ENCODE measurements at places on chromosomes 4 and X.

- DNase-seq = no peak
Observed at GRCh38 chrX:20317873-20318272, 51.2 kb upstream of the RPS6KA3 start.

DNA sequence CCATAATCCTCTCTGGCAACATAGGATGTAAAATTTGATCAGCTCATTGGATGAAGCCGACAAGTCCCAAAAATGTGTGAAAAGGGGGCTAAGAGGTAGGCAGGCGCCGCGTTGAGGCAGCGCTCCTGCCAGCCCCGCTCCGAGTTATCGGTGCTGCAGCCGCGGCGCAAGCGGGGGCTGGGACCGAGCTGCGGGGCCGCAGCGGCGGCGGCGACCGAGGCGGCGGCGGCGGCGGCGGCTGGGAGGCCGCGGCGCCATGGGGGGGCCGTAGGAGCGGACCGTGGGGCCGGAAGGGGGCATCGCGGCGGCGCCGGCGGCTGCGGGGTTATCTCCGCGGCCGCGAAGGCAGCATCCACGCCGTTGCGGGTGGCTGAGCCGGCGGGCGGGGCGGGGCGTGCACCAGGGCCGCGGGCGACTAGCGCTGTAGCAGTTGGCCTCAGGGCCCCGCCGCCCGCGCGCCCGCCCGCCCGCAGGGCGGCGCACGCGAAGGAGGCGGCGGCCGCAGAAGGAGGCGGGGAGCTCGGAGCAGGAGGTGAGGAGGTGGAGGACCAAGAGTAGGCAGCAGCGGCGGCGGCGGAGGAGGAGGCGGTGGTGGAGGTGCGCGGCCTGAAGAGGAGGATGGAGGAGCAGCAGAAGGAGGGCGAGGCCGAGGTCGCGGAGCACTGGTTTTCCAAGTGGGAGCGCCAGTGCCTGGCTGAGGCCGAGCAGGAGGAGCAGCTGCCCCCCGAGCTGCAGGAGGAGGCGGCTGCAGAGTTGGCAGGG is 126.0 kb upstream of the CXorf66 start:
- no peak for DNase-seq

GRCh38 chrX:20311505-20311904 is 44.8 kb upstream of the RPS6KA3 start:
- DNase-seq = no peak

- DNase-seq = no peak
Observed at GRCh38 chrX:129653971-129654651, 645 bp downstream of the APLN start.

GRCh38 chrX:46860557-46860956 is 23.7 kb downstream of the RP2 start:
- DNase-seq = no peak

GRCh38 chr4:10457255-10457801 is at the start of gene ZNF518B:
Gene ZNF518B (minus strand): TSS chr4:10457426. CDS start chr4:10446328, 11,098 bp downstream.
- peak; percentile 79 for DNase-seq

Data from activated CD8-positive, alpha-beta memory T cell treated with anti-CD3 and anti-CD28 coated beads, Interleukin-2, amount 50 U/mL, for 4 hours (primary cell).